AG04449 (cell line): ENCODE measurements at places on chromosomes 6 and 20.

GRCh38 chr20:46905364-46906125, 10.9 kb downstream of the EYA2 start:
- no peak for DNase-seq

DNA sequence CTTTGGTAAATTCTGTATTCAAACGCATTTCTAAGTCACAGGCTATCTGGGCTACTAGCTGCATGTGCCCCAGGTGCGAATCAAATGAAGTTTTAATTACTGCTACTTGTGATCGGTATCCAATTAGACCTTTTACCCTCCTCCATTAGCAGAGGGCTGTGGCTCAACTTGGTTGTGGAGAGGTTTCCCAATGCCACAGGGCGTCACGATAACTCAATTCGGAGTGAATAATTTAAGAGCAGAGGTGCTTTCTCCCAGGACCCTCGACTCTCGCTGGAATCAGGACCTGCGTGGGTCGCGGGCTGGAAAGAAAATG, 640 bp downstream of the SAYSD1 start:
- DNase-seq = no peak

GRCh38 chr20:17228624-17229061, 1.8 kb downstream of the PCSK2 start:
- DNase-seq = no peak

DNA sequence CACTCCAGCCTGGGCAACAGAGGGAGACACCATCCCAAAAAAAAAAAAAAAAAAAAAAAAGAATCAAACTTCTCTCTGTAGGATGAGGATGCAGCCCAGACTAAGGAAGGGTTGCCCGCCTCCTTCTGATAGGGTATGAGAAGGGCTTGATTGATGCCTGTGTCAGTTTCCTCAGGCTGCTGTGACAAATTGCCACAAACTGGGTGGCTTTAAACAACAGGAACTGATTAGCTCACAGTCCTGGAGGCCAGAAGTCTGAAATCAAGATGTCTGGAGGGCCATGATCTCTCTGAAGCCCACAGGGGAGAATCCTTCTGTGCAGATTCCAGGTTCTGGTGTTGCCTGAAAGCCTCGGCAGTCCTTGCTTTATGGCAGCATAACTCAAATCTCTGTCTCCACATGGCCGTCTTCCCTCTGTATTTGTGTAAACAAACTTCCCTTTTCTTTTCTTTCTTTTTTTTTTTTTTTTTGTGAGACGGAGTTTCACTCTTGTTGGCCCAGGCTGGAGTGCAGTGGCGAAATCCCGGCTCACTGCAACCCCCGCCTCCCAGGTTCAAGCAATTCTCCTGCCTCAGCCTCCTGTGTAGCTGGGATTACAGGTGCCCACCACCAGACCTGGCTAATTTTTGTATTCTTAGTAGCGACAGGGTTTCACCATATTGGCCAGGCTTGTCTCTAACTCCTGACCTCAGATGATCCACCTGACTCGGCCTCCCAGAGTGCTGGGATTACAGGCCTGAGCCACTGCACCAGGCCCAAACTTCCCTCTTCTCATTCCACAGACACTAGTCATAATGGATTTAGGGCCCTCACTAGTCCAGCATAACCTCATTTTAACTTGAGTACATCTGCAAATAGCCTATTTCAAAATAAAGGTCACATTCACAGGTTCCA, 11.2 kb upstream of the CDK19 start:
- no peak for DNase-seq

- no peak for DNase-seq
Observed at GRCh38 chr6:120872262-120872578, 462.1 kb downstream of the TBC1D32 start.

DNA sequence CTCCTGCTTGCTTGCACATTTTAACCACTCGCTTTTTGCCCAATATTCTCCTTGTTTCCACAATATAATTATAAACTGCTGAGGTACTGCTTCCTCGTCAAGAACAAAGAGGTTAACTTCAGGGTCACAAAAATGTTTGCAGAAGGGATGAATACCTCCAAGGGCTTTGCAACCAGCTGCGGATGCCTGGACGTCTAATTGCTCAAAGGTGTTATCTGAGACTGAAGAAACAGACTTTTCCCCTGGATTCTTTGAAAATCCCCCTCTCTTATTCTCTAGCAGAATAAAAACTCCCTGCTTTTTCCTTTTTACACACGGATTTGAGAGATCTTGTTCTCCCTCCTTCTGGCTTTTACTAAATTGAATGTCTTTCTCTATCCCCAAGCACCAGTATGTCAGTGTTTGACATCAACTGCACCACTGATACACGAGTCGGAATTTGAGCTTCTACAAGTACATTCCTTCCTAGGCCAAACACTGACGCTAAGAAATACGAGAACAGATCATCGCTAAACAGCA, 336 bp upstream of the SMPDL3A start:
- DNase-seq = no peak

GRCh38 chr20:47318027-47318585, 38.4 kb downstream of the ZMYND8 start:
- DNase-seq = no peak

- no peak for DNase-seq
Observed at GRCh38 chr6:151065027-151065815, 174.5 kb upstream of the AKAP12 start.

DNA sequence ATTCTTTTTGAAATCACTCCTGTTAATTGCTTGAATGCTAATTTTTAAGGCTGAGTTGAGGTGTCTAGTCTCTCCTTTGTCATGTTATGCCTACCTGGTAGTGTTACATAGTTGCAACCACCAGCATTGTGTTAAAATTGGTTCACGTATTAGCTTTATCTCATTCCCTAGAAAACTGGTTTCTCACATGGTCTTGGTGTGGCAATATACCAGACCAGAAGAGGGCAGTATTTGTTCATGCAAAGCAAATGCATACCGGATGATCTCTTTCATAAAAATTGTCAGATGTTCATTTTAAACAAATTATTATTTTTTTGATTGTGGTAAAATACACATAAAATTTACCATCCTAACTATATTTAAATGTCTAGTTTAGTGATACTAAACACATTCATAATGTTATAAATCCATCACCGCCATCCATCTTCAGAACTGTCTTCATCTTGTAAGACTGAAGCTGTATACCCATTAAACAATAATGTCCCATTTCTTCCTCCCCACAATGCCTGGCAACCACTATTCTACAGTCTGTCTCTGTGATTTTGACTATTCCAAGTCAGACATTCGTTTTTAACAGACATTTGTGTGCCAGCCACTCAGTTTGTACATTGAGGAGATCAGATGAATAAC, 92.8 kb downstream of the ATRN start:
- peak; percentile 10 for DNase-seq

GRCh38 chr6:137904822-137905617, 38.0 kb downstream of the TNFAIP3 start:
- no peak for DNase-seq

GRCh38 chr6:29519291-29520010, 31.7 kb upstream of the MAS1L start:
- no peak for DNase-seq
